ENCODE measurements at places on chromosomes 3 and 15.

DNA sequence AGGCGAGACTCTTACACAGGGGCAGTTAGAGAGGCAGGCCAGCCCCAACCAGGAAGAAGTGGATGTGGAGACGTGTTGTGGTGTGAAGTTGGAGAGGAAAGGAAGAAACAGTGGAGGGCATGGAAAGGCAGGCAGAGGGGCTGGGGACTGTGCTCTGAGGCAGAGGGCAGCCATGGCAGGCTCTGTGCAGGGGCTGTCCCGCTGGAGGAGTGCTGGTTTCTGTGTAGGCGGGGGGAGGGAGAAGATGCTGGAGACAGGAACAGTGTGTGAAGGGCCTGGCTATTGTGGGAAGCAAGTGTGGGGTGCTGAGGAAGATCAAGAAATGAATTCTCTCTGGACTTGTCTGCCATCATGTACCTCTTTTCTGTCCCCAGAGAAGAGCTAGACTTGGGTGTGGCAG is 21.0 kb downstream of the SNAPC5 start:
- no peak for DNase-seq

GRCh38 chr3:118988198-118989130 is 46.2 kb downstream of the IGSF11 start:
- no peak for DNase-seq

- DNase-seq, result no peak
These were observed 188.1 kb upstream of the CBLB start for GRCh38 chr3:106056931-106057330.

- no peak for DNase-seq
These were observed 23.9 kb downstream of the CA12 start for GRCh38 chr15:63357731-63358130.

GRCh38 chr3:2517500-2518172 is 419.0 kb downstream of the CNTN4 start:
- no peak for DNase-seq

- no peak for DNase-seq
These were observed 28.6 kb upstream of the PLXNA1 start for GRCh38 chr3:126954141-126954842.
